ENCODE measurements at places on chromosomes 13 and 19.

GRCh38 chr13:37241786-37242185 lies 136.3 kb upstream of the CSNK1A1L start:
- no peak for DNase-seq

- DNase-seq, result no peak
These were observed 25.0 kb upstream of the VWA8 start for GRCh38 chr13:41985788-41986508.

DNA sequence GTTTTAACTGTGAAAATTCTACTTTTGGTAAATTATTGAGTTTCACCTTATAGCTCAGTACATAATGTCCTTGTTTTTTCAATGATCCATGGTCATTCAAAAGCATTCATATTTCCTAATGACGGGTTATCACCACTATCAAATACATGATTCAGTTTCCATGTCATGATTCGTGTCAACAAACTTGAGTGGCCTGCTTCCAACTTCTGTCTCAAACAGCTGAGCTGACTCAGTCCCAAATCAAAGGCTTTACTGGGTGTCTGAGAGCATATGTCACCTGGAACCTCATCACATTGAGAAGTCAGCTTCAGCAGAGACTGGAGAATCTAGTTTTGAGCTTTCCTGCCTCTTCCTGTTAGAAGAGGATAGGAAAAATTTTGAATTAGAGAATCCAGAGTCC lies 40.3 kb upstream of the SGCG start:
- DNase-seq, result no peak

GRCh38 chr13:38543561-38543960 lies 143.3 kb upstream of the FREM2 start:
- no peak for DNase-seq

GRCh38 chr13:114141261-114141996 lies 9.0 kb upstream of the RASA3 start:
- no peak for DNase-seq

DNA sequence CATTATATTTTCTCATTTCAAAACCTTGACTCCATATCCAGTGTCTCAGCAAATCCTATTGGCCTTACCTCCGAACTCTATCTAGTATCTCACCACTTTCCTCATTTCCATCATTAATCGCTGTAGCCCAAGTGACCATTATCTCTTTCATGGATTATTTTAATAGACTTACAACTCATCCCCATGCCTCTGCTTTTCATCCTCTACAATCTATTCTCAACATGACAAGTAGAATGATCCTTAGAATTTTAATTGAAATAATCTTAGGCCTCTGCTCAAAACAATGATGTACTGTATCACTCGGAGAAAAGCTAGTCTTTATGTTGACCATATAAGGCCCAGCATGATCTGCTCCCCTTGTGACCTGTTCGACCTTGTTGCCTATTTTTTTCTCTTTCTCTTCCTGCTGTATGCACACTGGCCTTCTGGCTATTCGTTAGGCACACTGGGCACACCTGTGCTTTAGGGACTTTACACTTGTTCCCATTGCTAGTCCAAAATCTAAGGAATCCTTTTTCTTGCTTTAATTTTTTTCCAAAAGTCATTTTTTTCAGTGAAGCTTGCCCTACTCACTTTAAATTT lies 21.4 kb downstream of the DNAJC15 start:
- DNase-seq, result no peak

GRCh38 chr13:54241719-54242118 lies 1213.1 kb downstream of the OLFM4 start:
- DNase-seq, result no peak

DNA sequence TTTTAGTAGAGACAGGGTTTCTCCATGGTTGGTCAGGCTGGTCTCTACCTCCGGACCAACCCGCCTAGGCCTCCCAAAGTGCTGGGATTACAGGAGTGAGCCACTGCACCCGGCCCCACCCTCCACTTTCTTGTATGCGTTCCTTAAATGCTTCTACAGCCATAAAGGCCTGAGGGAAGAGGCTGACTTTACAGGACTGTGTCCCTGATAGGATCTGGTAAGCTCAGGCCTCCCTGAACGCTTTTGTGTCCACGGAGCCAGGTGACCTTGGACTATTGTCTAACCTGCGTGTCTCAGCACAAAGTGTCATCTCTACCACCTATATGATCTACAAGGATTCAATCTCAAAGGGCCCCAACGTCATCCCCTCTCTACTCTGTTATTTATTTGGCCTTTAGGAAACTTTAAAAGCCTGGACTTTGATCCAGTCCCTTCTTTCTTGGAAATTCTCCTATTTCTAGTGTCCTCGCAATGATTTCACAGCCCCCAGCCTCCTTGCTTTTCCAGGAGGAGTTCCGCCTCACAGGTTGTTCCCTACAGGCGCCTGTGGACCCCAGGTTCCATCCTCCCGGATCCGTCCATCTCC lies 701 bp downstream of the ZNF552 start:
- no peak for DNase-seq

DNA sequence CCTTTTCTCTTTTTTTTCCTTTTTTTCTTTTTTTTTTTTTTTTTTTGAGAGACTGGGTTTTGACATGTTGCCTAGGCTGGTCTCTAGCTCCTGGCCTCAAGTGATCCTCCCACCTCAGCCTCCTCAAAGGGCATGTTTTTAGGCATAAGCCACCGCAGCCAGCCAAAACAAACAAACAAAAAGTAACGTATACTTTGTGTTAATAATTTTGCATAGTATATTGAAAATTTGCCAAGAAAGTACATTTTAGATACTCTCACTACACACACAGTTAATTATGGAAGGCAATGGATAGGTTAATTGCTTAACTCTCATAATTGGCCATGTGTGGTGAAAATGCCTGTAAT lies 1.6 kb upstream of the RAB11B start:
- no peak for DNase-seq

DNA sequence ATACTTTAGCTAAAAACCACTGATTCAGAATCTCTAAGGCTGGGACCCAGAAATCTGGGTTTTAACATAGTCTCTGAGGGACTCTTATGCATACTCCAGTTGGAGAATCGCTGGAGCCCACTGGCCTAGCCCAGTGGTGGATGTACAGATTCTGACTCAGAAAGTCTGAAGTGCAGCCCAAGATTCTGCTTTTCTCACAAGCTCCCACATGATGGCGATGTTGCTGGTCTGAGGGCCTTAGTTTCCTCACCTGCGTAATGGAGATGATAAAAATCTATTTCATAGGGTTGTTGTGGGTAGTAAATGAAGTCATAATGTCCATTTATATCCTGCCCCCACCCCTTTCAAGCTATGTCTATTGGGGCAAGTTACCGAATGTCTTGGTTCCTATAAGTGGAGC lies 7.7 kb upstream of the CDADC1 start:
- peak; percentile 13 for DNase-seq

- DNase-seq, result no peak
These were observed 21.3 kb upstream of the IRGC start for GRCh38 chr19:43694553-43694952.

- DNase-seq, result no peak
These were observed 6.3 kb downstream of the PNKP start for GRCh38 chr19:49861107-49861506.

DNA sequence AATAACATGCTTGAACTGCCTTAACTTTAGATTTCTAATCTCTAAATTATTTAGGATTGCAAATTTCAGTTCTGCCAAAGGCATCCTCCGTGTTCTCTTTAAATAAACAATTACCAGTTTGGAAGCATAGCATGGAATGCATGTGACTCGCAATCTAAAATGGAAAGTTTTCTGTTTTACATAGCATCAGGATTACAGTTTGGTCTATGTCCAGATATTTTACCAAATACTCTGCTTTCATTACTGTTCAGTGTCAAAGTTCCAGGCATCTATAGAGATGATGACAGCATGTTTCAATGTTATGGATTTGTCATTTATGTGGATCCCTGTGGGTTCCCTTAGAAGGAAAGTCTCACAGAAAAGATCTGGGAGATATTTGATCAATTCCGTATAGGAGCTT lies 16.8 kb downstream of the FLT1 start:
- no peak for DNase-seq

DNA sequence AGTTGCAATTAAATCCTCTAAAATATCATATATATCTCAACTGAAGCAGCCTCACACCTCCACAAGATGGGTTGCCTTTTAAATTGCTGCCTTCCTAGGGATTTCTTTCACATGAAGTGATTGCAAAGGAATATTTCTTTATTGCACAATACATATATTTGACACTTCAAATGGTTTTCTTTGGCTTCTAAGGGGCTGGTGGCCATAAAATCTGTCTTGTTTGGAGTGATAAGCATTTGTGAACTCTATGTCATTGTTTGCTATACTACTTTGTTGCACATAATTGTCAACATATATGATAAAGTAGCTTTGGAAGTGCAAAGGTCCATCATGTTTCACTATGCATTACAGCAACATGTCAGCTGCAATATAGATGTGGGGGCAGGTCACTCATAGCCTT lies 2380.9 kb downstream of the PCDH9 start:
- no peak for DNase-seq

DNA sequence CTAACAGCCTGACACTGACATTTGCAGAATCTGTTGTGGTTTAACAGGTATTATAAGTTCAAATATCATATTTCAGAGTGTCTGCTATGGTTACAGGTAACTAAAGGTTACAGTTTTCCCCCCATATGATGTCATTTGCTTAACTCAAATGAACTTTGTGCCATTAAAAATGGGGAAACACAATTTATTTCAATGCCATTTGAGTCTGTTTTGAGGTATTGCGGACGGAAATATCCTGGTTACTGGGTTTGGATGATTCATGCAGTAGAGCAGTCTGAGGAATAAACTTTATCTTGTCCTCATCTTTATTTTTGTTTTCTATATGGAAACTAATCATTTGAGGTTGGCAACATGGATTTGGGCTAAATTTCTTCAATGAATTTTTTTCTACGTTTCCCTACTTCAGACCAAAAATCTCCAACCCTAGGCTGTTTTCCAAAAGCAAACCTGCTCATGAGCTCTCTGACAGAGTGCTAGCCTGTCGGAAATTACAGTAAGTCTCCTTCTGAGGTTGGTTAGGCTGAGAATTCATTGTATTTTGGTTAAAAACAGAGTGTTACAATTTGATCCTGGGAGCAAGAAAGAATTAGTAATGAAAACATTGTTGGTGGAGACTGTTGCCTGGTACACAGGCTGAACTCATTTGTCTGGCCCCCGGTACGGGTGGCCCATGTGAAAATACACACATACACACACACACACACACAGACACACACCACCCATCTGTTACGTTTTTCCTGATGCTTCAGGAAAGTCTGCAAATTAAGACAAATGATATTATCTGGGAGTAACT lies 66.1 kb downstream of the AKAP11 start:
- DNase-seq, result peak; percentile 86

GRCh38 chr19:954272-954671 lies 28.4 kb downstream of the ARID3A start:
- no peak for DNase-seq

DNA sequence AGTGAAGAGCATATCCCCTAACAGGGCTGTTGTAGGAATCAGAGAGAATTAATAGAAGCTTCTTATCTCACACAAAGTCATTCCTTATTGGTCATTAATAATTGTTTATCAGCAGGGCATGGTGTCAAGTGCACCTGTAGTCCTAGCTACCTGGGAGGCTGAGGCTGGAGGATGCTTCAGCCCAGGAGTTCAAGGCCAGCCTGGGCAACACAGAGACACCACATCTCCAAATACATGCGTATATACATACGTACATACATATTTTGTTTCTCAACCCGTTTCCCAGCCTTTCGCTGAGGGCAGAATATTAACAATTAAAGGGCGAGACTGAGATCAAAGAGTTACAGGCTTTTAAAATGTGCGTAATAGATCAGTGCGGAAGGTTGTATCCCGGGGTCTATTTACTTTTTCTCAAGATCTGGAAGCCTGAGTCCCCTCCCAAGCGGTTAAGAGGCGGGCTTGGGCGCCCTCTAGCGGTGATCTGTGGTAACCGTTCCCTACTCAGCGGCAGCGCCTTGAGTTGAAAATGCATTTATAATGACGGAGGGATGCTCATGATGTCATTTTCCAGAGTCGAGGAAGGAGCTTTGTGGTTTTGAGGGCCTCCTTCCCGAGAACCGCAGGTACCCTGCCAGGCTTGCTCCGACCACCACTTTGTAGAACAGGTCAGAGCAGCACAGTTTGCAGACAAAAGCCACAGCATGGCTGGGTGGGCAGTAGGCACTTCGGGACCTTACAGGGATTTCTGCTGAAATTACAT lies 169.6 kb upstream of the GPR12 start:
- DNase-seq, result peak; percentile 25

DNA sequence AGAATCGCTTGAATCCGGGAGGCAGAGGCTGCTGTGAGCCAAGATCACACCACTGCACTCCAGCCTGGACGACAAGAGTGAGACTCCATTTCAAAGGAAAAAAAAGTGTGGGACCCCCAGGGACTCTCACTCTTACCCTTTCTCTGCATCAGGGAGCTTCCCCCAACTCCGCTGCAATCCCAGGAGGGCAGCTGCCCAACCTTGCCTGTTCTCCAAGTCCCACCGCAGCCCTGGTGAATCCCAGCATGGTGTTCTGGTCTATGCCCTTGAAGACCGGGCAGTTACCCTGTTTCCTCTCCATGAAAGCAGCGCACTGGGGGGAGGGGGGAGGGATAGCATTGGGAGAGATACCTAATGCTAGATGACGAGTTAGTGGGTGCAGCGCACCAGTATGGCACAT lies 35.7 kb upstream of the DPRX start:
- DNase-seq, result no peak

DNA sequence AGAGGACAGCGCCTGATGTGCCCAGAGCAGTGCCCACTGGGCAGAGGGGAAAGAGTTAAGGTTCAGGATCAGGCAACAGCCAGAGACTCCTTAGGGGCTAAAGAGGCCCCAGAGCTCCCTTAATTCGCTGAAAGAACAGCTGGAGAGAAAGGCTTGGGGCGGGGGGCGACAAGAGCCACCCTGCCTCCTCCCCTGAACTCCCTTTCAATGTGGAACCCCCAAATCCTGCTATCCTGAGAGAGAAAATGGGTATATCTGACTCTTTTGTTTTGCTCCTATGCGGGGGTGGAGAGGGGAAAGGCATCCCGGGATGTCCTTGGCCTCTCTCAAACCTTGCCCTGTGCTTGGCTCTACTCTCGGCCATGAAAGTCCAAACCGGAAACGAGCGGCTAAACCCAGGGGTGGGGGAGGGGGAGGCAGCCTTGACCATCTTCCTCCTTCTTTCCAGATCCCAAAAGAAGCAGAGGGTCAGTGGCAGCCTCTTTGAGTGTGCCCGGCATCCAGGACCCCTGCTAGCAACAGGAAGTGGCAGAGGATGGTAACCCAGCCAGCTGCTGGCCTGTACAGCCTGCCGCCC lies 4.7 kb downstream of the PRKACA start:
- DNase-seq, result no peak

- DNase-seq, result no peak
These were observed 220.7 kb upstream of the RXFP2 start for GRCh38 chr13:31518645-31519044.

GRCh38 chr19:45881909-45882528 lies 3.9 kb downstream of the IRF2BP1 start:
- no peak for DNase-seq

- no peak for DNase-seq
These were observed 166.9 kb downstream of the DCLK1 start for GRCh38 chr13:35964011-35964862.

Data from MV-4-11 (cell line).